Peyer's patch (tissue), 4 donors: ENCODE measurements at places on chromosomes 5 and 9. TPM values are rescaled to one million over a fixed set of nuclear protein-coding genes. Genes with fewer than 3 reads are reported as not detected.

PTGDS gene
- total RNA-seq = 4.4 TPM

RNF208 gene
- total RNA-seq = 4.4 TPM

KCNV2 gene
- not detected for total RNA-seq

FOXD4L4 gene
- total RNA-seq = 0.67 TPM

DNA sequence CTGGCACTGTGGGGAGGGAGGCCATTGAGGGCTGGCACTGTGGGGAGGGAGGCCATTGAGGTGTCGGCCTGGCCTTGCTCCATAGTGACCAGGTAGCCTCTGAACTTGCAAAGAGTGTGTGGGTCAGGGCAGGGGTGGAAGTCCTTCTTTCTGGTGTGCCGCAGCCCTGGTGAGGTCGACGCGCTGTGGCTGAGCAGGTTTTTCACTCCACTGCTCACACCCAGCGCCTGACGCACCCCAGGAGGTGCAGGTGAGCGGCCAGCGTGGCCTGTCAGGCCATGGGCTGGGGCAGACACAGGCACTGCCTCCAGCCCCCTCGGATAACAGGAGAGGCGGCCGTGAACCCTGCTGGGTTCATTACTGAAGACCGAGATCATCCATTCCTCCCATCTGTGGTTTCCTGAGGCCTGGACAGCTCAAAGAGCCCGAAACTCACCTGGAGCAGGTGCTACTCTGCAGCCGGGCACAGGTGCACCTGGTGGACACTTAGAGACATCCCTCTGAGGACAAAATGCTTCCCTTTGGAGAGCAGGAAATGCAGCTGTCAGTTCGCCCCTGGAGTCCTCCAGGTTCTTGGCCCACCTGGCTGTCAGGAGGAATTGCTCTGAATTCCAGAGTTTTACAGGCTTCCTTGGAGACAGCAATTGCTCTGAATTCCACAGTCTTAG is 32.4 kb downstream of the LHX3 start:
- no peaks in the 10 kb centered on the region for H3K36me3 ChIP-seq
- no peaks in the 10 kb centered on the region for H3K4me1 ChIP-seq
- H3K4me3 ChIP-seq = no peak overlapping the region
- no peak overlapping the region for H3K27ac ChIP-seq
- H3K27me3 ChIP-seq = peaks cover 4% of the 10 kb centered on the region

DNA sequence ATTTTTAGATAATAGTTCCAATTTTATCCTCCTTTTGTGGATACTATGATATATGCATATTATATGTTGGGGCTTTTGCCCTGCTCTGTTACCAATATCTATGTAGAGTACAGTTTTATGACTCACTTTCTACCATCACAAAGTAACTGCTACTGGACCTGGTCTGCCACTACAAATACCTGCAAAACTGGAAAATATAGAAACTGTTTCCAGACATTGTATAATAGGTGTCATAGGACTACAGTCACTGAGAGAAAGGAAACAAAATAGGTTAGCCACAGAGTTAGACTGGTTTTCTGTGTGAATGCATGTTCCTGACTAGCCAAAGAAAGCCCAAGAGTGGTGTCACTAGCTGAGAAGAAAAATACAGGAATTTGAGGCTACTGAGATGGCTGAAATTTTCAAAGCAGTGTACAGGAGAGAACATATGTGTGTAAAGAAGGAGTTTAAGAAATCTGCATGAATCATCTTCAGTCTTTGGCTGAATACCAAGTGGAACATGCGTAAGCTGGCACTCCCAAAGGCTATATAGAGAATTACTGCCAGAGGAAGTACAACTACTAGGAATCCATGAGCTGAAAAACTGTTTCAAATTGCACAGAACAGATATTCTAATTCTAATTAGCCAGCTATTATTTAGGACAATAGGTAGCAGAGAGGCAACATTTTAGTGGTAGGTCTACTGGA is 29.0 kb upstream of the FAM174A start:
- H3K36me3 ChIP-seq = no peaks in the 10 kb centered on the region
- no peaks in the 10 kb centered on the region for H3K4me1 ChIP-seq
- H3K4me3 ChIP-seq = no peak overlapping the region
- H3K27me3 ChIP-seq = no peaks in the 10 kb centered on the region

- H3K27me3 ChIP-seq = no peaks in the 10 kb centered on the region
- H3K4me1 ChIP-seq = no peaks in the 10 kb centered on the region
- DNase-seq = no peak
- H3K4me3 ChIP-seq = no peak overlapping the region
- H3K27ac ChIP-seq = no peak overlapping the region
These were observed 293.4 kb upstream of the PUM3 start for GRCh38 chr9:3137347-3137695.

- H3K27me3 ChIP-seq = no peaks in the 10 kb centered on the region
- no peaks in the 10 kb centered on the region for H3K36me3 ChIP-seq
- H3K4me3 ChIP-seq = no peak overlapping the region
- no peaks in the 10 kb centered on the region for H3K4me1 ChIP-seq
- DNase-seq = no peak
These were observed 406.6 kb upstream of the TNC start for GRCh38 chr9:115524453-115525059.

DNA sequence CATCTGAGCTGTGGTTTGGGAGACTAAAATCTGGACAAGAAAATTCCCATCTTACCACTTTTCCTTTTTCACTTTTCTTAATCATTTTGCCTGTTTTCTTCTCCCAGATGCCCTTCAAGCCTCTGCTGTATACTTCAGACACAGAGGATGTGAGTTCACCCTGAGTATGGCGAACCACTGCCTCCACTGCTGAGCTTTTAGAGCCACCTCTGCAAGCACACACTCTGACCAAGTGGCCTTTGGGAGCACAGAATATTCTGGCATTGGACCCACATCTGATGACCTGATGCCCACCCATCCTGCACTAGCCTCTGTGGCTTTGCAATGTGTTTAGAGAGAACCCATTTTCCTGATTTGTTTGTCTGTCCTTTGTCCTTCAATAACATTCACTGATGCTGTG is 32.5 kb downstream of the TERT start:
- H3K4me3 ChIP-seq = no peak overlapping the region
- no peak overlapping the region for H3K27ac ChIP-seq
